Activated T-cell treated with anti-CD3 and anti-CD28 coated beads for 4 hours (primary cell): ENCODE measurements at places on chromosomes 16 and 17.

DNA sequence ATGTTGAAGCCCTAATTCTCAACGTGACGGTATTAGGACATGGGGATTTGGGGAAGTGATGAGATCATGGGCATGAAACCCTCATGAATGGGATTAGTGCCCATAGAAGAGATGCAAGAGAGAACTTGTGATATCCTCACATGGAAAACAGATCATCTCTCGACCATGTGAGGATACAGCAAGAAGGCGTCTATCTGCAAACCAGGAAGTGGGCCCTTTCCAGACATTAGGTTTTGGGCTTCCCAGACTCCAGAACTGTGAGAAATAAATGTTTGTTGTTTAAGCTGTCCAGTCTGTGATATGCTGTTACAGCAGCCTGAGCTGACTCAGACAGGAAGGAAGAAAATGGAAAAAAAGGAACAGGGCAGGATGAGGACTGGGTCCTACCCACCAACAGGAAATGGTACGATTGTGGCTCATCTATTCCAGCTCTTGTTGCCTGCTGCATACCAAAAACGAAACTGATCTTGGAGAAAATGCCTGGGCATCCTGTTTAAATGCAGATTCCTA, 21.9 kb upstream of the SSTR2 start:
- no peak for DNase-seq

DNA sequence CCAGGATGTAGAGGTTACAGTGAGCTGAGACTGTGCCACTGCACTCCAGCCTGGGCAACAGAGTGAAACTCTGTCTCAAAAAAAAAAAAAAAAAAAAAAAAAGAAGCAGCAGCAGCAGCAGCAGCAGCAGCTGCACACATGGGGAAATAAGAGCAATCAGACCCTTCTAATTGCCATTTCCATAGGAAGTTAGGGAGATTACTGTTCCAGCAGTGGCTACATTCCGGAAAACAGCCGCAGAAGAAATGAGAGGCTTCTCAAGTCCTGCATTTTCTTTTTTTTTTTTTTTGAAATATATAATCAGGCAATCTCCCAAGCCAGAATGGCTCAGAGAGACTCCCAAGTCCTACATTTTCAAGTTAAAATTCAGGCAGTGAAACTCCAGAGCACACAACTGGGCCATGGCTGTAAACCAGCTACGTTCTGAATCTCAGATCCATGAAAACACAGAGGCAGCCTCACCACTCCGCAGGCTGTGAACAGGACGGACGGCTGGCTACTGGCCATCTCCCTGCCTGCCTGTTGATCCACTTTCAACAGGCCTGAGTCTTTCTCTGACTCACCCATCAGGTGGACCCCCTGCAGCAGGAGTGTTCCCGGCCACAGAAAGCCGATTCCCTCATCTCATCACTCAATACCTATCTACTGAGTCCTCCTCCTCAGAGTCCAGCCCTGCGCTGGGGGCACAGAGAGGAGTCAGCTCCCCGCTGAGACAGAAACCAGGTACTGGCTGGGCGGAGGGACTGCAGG, 15.0 kb downstream of the TRPV1 start:
- no peak for DNase-seq

- peak; percentile 52 for DNase-seq
Measured at GRCh38 chr17:78258323-78259191, 27.1 kb downstream of the TMEM235 start.

- no peak for DNase-seq
Measured at GRCh38 chr17:39751637-39752036, 13.9 kb downstream of the GRB7 start.

GRCh38 chr17:74637265-74637664, 13.7 kb upstream of the CD300E start:
- no peak for DNase-seq

DNA sequence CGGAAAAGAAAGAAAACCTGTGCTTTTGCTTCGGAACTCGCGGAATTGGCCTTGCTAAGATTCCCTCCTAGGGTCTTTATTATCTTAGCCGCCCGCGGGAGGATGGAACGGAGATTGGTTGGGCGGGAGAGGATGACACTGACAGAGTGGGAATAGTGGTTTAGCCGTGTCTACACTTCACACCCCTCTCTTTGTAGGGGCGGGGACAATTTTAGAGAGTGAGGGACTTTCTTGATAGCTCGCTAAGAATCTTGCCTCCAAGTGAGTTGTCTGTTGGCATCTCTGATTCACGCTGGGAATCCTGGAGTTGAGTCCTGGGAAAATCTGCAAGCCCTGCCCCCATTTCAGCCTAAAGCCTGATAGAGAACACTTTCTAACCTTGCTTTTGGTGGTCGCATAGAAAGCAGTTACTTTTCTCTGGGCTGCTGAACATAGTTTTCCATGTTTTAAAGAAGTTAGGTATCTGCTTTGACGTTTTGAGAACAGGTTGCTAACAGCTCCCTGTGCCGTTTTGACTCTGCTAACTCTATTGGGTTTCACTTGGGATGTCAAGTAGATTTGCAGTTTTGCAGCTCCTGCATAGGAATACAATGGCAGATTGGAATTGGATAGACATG, 697 bp downstream of the NOL11 start:
- peak; percentile 32 for DNase-seq

GRCh38 chr16:77335652-77336234, 99.1 kb downstream of the ADAMTS18 start:
- DNase-seq: no peak

DNA sequence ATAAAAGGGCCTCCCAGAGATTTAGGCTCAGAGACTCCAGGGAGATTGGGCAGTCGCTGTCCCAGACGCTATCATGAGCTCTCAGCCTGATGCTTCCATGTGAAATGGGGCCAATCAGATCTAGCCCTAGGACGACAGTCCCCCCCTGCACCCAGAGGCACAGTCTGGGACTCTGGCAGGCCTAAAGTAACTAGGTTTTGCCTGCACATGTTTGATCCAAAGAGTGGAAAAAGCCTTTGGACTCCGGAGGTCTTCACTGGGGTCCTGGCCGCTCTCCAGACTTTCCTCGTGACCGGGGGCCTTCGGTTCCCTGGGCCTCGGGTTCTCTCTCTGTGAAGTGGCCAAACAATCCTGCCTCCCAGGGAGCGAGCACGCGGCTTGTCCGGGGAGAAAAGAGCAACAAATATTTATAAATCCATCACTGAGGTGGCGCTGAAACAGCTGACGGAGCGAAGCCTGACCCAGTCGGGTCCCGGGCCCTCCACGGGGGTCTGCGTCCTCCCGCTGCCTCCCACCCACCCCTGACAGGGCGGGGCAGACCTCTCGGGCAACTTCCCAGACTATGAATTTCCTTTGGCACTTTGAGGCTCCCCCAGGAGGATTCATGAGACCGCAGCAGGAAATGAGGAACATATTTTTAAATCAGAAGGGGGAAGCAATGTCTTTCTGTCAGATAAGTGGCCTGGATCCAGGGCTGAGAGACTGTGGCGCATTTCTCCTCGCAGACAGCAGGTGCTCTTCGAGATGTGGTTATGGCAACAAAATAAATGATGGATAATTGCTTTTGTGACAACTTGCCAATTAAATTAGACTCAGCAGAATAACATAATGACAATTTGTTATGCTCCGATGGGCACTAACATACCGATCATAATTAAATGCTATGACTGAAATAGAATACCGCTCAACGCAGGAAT, 38.9 kb downstream of the MRPS23 start:
- DNase-seq: no peak

DNA sequence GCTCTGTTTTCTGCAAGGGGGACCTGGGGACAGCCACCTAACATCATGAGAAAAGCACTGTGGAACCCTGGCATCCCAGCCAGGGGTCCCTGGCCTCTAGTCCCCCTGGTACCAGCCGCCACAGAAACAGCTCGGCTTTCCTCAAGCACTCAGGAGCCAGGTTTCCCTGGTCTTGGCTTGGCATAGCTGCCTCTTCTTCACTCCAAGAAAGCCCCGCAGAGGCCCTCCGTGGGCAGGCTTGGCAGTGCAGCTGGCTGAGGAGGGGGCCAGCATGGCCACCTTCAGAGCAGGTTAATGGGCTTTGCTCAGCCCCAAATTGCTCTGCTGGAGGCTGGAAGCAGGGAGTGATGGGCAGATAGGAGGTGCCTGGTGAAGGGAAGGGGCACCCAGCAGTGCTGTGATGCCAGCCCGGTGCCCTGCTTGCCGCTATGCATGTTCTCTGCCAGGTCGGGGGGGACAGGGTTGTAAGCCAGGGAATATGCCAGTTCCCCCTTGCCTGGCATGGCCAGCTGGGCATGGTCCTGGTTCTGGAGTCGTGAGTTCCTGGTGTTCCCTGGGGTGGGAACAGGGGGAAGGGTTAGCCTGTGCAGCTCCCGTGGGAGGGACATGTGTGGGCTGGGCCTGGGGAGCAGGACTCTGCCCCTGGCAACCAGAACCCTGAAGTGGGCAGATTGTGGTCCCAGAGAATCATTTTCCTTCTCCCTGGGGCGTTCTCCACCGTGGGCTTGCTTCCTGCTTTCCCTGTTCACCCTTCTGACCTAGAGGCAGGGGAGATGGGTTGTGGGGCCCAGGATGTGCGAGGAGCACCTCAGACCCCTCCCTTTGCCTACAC, 3.2 kb downstream of the ANKRD13B start:
- DNase-seq: no peak
